ENCODE measurements at places on chromosomes 11 and 22. TPM values are rescaled to one million over a fixed set of nuclear protein-coding genes. Genes with fewer than 3 reads are reported as not detected.

The METTL15 gene
- total RNA-seq, result 11.8 TPM

The LRRC55 gene
- total RNA-seq, result 0.26 TPM

The APOBEC3F gene
- 4.2 TPM for total RNA-seq

The NLRP14 gene
- total RNA-seq, result not detected

DNA sequence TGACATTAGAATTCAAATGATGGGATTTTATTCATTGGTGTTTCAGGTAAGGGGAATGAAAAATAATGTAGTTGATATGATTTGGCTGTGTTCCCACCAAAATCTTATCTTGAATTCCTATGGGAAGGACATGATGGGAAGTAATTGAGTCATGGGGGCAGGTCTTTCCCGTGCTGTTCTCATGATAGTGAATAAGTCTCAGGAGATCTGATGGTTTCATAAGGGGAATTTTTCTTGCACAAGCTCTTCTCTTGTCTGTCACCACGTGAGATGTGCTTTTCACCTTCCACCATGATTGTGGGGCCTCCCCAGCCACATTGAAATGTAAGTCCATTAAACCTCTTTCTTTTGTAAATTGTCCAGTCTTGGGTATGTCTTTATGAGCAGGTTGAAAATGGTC, 268.6 kb upstream of the CHORDC1 start:
- DNase-seq, result no peak

DNA sequence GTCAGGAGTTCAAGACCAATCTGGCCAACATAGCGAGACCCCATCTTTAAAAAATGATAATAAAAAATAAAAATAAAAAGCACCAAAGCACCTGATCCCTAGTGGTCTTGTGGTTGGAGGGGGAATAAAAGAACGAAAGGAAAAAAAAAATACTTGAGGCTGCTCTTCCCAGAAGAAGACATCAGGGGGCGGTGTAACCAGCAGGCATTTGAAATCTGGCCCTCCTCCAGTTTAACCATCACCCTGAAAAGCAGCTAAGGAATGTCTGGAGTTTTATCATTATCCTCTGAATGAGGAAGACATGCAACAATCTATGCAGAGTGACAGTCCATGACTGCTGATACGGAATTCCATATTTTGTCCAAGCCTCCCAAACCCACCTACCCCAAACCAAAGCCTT, 5.6 kb upstream of the KCTD17 start:
- no peak for DNase-seq

- no peak for DNase-seq
Measured at GRCh38 chr11:125939081-125939521, 6.7 kb upstream of the VSIG10L2 start.

GRCh38 chr11:73267122-73267846, 4.9 kb upstream of the P2RY6 start:
- DNase-seq, result no peak

DNA sequence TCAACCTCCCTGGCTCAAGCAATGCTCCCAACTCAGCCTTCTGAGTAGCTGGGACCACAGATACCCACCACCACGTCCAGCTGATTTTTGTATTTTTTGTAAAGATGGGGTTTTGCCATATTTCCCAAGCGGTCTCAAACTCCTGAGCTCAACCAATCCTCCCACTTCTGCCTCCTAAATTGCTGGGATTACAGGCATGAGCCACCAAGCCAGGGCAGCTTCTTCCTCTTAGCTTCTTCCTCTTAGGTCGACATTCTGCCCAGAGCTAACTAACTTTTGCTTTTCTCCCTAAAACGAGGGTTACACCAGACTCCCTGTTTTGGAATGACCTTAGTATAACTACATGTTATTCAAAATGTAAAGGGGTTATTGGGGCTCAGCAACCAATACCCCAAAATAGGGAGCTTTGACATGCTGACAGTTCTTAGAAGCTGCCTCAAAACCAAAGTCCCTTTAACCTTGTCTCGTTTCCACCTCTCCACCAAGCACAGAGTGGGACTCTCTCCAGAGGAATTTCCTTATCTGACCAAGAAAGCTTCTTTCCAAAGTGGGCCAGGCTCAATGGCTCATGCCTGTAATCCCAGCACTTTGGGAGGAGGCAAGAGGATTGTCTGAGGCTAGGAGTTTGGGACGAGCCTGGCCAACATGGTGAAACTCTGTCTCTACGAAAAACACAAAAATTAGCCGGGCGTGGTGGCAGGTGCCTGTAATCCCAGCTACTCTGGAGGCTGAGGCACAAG, 7.0 kb downstream of the HPS5 start:
- no peak for DNase-seq

DNA sequence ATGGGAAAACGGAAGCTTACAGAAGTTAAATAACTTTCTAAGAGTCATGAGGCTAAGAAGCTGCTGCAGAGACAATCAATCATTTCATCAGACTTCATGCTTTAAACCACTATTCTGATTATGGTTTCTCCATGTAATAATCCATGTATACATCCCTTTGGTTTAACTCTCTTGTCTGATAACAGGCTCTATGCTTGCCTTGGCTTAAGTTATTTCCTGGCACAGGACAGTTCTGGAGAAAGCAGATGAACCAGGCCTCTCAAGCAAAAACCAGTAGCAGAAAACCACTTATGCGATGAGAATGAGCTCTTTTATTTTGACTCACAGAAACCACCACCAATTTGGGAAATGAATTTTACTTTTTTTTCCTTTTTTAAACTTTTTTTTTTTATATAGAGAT, 6.5 kb upstream of the PCF11 start:
- no peak for DNase-seq

DNA sequence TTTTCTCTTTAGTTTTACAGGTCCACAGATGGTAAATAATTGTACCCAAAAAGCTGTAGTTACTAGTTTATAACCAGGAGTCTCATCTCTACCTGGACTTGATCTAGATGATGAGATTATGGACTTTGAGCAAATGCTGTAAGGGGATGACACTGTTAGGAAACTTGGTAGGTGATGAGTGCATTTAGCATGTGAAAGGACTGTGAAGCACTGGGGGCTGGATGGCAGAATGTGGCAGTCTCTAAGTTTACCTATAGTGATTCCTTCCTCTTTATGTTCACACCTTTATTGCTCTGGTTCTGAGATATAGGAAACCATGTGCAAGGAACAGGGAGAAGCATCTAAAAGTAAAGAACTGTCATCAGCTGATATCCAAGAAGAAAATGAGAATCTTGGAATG, 230.7 kb upstream of the CHORDC1 start:
- no peak for DNase-seq

GRCh38 chr11:120326228-120326627, 1.1 kb downstream of the TLCD5 start:
- no peak for DNase-seq

DNA sequence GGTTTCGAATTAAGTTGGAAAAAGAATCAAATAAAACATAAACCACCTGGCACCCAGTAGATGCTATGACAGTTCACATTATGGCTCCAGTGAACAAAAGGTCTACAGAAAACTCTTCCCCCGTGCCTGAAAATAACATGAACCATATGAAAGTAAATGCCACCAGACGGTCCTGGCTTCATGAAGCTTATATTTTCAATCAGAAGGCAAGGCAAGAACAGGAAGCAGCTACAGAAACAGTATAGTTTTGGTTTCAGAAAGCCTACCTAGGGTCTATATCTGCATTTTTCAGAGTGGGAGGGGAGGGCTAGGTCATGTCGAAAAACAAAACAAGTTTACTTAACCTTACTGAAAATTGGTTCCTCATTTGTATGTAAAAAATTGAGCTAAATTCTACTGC, 9.8 kb downstream of the RAB30 start:
- no peak for DNase-seq

DNA sequence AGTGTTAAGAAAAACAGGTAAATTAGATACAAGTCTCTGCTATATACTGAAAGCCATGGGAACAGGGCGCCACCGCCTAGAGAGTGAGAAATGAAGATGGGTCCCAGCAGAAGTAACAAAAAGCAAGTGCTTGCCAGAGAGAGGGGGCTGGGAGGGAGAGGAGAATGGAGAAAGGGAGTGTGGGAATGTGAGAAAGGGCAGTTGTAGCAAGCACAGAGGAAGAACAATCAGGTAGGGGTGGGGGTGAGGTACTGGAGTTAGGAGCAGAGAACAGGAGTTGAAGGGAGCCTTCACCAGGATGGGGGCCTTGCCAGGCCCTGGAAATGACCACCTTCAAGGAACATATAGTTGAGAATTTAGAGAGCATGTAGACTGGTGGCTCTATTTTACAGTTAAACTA, 66.8 kb downstream of the TCF20 start:
- DNase-seq, result no peak

DNA sequence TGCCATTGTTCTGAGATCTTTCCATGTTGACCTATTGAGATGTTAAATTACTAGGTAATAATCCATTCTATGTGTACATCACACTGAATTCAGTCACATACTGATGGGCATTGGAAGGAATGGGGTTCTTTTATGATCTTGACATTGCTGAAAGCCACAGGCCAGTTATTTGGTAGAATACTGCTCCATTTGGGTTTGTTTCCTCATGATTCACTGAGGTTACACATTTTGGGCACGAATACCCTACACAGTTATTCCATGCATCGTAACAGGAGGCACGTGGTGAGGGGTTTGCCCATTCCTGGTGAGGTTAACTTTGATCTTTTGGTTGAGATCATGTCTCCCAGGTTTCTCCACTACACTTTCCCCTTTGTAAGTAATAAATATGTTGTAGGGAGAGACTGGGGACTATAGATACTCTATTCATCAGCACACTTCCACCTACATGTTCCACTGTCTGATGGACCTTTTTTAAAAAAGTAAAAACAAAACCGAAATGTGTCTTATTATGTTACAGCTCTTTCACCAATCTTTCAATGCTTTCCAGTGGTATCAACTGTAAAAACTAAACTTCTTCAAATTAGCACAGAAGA, 12.0 kb upstream of the FOLR1 start:
- no peak for DNase-seq

DNA sequence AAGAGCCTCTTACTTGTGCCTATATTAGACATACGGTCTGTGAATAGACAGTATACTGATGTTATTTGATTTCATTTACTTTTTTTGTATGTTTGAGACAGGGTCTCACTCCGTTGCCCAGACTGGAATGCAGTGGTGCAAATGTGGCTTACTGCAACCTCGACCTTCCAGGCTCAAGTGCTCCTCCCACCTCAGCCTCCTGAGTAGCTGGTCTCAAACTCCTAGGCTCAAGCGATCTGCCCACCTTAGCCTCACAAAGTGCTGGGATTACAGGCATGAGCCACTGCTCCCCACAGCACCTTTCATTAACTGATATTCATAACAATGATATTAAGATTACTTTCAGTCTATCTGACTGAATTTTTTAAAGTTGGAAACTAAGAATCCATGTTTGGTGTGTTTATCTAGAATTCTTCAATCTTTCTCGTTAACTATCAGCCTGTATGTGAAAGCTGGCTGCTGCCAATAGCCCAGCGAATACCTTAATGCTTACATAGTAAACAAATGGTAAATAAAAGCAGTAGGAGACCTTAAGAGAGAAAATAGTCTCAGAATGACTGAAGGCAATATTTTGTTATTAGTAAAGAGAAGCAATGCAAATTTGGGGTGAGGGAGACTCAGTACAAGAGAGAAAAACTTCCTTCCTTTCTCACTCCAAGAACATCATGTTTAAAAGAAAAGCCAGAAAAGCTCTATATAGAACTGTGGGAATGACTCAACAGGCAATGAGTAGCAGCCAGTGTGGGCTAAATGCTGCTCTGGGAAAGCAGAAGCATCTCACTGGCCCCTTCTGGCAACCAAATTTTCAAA, 101.9 kb downstream of the MRTFA start:
- DNase-seq, result no peak

GRCh38 chr11:113549611-113550578, 74.7 kb upstream of the DRD2 start:
- no peak for DNase-seq

- DNase-seq, result no peak
Measured at GRCh38 chr22:29244785-29245625, 22.8 kb downstream of the RHBDD3 start.
